Activated naive CD8-positive, alpha-beta T cell treated with anti-CD3 and anti-CD28 coated beads, Interleukin-2, amount 50 U/mL, for 24 hours (primary cell): ENCODE measurements at places on chromosomes 5 and 9.
A peak's percentile ranks its signal among the peaks of the same experiment; 100 is the strongest.

DNA sequence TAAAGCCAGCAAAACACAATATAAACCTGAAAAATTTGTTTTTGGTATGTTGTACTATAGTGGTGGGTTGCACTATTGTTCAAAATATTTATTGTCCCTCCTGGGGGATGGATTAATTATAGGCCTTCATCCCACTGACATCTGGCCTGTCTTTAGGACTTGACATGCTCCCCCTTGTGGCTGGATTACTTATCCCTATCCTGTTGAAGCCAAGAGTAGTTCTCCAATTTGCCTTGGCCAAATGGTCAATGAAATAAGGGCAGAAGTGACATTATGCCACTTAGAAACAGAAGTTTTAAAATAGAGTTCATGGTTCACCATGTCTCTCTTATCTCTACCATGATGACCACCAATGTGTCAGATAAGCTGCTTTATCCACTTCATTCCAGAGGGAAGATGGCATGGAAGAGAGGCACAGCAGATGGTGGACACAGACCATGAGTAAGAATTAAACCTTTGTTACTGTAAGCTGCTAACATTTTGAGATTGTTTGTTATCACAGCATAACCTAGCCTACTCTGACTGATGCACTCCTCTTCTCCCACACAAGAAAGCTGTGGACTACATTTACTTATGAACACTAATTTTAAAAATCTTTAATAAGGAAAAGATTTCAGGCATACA lies 29.2 kb upstream of the ARHGEF28 start:
- DNase-seq, result peak; percentile 7

DNA sequence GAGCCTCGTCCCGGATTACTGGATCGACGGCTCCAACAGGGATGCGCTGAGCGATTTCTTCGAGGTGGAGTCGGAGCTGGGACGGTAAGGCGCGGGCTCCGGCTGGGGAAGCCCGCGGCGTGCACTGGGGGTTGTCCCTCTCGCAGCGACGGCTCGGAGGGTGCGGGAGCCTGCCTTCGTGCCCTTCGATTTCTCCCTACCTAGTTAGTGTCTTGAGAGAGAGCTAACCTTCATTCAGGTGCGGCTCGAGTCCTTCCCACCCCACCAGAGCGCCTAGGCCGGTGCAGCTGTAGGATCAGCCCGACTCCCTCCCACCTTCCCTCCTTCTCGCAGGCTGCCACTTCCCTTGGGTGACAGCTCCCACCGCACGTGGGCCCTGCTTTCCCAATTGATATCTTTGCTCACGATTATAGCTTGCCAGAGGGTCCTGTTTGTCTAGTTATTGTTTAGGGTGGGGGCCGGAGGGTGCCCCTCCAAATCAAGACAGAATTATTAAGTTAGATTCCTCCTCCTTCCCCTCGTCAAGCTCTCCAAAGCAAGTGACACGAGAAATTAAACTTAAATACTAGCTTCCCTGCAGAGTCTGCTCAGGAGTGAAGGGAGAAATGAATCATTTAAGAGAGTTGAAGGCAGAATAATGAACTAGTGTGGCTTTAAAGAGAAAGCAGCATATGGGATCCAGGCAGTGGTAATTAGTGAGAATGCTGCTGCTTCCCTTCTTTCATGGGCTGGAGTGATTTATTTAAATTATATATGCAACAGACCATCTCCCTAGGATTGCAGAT lies 569 bp downstream of the CAMK4 start:
- DNase-seq, result peak; percentile 55

- no peak for DNase-seq
Observed at GRCh38 chr5:171975262-171975876, 31.1 kb downstream of the FBXW11 start.

- no peak for DNase-seq
Observed at GRCh38 chr9:93520523-93520922, 55.9 kb upstream of the PHF2 start.

DNA sequence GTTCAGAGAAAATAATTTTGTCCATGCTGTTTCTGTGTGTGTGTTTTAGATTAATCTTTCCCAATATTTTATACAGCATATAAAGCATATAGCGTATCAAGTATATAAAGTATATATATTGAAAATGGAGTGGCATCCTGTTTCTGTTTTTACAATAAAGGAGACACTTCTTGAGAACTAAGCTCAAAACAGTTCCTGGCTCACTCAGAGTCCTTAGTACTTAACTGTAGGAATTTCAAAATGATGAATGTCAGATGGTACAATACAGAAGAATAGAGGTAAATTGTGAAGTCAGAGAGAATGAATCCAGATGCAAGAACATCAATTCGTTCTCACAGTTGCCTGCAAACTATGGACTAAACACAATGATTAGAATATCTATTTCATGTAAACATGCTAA lies 68.7 kb upstream of the TAS2R1 start:
- no peak for DNase-seq
